Left ventricle myocardium superior (tissue), 1 donor: ENCODE measurements at places on chromosomes 2 and 18.
A peak's percentile ranks its signal among the peaks of the same experiment; 100 is the strongest.

DNA sequence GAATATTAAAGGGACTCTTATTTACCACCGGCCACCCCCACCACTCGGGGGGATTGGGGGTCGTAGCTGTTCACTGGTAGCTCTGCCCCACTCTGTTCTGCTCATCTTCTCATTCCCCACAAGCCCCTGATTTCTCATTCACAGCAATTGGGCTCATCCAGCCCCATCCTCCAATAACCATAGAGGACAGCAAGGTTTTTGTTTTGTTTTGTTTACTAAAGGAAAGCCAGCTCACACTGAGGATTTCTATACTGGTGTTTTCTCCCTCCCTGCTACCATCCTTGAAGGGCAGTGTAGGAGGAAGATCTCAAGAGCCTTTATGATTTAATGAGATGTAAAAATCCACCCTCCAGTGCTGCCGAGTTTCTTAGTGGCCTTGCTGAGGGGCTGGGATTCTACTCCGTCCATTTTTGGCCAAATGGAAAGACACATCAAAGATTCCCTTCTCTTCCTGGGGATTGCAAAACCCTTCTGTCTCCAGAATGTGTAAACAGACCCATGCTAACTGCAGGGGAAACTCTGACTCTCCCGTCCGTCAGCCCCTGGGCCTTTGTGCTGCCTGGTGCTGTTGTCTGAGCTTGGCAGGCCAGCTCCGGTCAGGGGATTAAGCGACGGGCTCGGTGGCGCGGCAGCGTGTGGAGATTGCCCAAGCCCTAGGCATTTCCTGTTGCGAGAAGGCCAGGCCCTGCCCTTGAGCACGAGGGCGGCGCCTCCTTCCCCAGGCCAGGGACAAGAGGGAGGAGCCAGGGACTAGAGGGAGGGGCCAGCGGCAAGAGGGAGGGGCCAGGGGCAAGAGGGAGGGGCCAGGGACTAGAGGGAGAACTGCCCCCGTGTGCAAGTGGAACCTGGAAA is 165.0 kb downstream of the ANTXR1 start:
- peak; percentile 91 for DNase-seq

DNA sequence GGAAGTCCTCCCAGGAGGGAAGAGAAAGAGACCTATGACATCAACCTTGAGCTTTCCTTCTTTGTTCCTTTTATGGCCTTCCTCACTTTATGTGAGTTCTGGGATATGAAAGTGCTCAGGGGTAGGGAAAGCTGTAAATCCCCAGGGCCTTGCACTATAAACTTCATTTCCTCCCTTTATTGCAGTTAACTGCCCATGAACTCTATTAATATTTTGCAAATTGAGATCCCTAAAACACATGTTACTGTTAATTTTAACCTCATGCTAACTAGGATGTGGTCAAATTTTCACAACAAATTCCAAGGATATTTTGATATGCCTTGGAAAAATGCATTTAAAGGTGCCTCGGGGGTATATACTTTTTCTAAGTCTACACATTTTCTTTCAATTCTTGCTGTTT is 359.9 kb downstream of the OSR1 start:
- no peak for DNase-seq

GRCh38 chr2:122340246-122340645 is 584.8 kb downstream of the TSN start:
- no peak for DNase-seq

- no peak for DNase-seq
These were observed 420.7 kb downstream of the METTL4 start for GRCh38 chr18:2150566-2150965.

DNA sequence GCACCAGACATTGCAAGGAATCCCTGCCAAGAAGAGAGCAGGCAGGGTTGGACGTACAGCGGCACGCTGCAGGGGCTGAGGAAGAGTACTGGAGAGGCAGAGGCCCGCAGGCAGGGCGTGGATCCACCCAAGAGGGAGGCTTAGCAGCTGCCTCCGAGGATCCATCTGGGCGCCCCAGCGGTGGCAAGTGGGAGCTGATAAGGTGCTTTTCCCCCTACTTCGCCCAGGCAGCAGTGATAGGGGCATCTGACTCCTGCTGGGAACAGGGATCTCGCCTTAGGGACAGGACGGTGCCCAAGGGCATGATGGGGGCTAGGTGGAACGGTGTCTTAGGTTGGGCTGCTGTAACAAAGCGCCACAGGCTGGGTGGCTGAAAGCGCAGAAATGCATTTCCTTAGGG is 67.4 kb upstream of the HS6ST1 start:
- DNase-seq: no peak

DNA sequence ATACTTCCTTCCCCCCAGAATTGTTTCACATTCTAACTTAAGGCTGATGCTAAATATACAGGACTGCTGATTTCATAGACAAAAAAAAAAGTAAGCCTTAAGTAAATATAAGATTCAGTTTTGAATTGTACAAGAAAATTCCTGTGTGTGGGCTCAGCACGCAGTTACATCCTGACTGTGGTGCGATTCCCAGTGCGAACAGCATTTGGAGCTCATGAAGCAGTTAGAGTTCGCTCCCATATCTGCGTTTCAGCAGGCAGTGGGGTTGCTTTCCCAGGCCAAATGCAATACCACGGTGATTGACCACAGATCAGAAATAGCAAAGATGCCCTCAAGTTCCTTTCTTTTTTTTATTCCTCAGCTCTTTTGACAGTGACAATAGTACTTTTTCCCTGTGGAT is 75.6 kb downstream of the SATB2 start:
- no peak for DNase-seq

DNA sequence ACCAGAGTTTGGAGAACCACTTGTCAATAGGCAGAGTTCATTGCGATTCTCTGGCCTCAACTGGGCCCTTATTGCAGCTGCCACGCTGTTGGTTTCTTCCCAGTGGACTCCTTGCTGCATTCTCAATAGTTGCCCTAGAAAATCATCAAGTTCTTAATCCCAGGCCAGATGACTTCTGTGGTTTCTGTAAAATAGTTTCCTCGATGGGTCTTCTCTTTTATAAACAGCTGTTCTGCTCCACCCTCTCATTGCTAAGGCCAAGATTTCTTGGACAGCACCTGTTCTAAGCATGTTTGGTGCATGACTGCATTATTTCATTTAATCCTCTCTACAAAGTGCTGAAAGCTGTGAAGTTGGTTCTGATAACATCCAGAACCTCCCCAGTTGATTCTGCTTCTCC is 131.0 kb downstream of the BCL2L11 start:
- no peak for DNase-seq

DNA sequence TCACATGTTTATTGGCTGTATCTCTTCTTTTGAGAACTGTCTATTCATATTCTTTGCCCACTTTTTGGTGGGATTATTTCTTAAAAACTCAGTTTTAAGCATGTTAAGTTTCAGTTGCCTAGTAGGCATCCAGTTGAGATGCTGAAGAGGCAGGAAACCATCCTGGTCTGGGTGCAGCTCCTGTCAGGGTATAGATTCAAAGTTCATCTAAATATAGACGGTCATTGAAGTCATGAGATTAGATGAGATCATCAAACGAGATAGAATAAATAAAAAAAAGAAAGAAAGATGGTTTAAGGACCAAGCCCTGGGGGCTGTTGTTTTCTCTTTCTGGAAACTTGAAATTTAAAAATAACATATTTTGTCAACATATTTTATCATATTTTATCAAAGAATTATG is 9.2 kb upstream of the DNAH7 start:
- no peak for DNase-seq

DNA sequence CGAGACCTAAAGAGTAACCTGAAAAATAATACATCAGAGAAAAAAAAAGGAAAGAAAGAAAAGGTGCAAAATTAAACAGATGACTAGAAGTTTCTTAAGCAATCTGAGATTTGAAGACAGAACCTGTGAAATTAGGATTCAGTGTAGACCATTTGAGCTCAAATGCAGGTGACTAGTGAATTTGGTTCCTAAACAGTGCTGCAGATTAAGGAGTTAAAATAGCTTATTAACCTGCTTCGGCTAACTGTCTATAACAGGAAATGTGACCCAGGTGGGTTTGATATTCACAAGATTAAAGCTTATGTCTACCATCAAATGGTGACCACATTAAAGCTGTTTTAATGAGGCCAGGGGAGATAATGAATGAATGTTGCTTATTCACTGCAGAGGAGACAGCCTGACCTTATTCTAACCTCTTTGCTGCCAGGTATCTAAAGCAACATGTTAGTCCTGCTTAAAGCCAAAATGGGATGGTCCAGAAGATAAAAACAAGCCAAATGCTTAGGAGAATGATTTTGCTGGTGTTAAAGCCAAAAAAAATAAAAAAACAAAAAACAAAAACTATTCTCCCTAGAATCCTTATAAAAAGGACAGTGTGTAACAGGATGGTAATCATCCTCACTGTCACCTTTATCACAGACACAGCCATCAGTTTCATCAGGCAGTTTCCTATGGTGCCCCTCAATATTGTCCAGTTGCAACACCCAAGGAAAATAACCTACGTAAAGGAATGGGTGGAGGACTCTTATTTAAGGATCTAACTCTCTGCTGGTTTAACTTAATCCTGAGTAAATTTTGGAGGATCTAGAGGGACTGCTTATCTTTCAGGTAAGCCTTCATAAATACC is 769.0 kb upstream of the ZEB2 start:
- DNase-seq: no peak
